ENCODE measurements at places on chromosomes 16 and 17.

GRCh38 chr16:12113523-12114345 lies 137.2 kb downstream of the SNX29 start:
- DNase-seq, result no peak

GRCh38 chr16:70759666-70760065 lies 41.3 kb downstream of the VAC14 start:
- no peak for DNase-seq

- DNase-seq, result no peak
These were observed 14.0 kb downstream of the ANKRD11 start for GRCh38 chr16:89476379-89476778.

DNA sequence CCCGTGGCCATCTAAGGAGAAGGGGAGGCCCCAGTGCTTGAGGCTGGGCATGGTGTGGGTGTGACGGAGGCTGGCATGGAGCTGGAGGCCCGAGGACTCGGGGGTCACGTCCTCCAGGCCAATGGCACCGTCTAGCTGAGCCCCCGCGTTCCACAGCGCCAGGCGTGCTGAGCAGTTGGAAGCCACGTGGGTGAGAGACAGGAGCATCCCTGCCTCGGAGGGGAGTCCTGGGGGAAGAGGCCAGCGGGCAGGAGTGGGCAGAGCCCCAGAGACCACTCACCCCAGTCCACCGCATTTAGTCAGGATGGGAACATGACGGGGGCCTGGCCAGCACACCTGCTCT lies 78.8 kb downstream of the RMI2 start:
- DNase-seq, result no peak

GRCh38 chr17:27506348-27507218 lies 50.3 kb downstream of the KSR1 start:
- DNase-seq, result no peak

- no peak for DNase-seq
These were observed 182.3 kb upstream of the HS3ST4 start for GRCh38 chr16:25509456-25509855.

GRCh38 chr17:67617304-67617899 lies 100.3 kb upstream of the NOL11 start:
- no peak for DNase-seq

GRCh38 chr16:54712866-54713265 lies 217.8 kb upstream of the IRX5 start:
- DNase-seq, result no peak
